SK-N-DZ (cell line): ENCODE measurements at places on chromosomes 11 and 22.

DNA sequence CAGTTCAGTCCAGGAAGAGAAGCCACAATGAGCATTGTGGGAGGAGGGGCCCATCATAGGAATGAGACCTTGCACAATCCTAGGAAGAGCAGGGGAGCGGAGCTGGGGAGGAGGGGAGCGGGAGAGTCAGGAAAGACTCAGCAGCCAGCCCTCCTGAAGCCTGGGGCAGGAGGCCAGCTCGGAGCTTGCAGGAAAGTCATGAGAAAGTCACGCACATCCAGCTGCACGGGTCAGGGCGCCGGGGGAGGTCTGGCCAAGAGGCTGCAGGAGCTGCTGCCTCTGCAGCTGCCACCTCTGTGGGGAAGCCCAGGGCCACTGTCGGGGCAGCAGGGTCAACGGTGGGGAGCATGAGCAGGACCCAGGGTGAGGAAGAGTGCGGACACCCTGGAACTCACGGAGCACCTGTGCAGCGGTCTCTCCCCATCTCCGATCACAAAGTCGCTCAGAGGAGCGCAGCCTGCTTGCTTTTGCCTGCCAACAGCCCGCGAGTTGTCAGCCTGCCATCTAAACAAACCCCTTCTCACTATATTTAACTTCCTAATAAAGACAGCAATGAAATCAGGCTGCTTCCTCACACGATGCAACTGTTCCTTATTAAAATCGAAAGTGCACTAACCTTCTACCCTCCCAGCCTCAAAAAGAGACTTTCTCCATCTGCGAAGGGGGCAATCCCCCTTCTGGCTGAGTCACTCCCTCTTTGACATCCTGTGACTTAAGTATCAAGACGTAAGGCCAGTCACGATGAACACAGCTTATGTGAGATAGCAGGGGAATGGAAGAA lies 52.9 kb upstream of the RTL6 start:
- DNase-seq, result no peak

DNA sequence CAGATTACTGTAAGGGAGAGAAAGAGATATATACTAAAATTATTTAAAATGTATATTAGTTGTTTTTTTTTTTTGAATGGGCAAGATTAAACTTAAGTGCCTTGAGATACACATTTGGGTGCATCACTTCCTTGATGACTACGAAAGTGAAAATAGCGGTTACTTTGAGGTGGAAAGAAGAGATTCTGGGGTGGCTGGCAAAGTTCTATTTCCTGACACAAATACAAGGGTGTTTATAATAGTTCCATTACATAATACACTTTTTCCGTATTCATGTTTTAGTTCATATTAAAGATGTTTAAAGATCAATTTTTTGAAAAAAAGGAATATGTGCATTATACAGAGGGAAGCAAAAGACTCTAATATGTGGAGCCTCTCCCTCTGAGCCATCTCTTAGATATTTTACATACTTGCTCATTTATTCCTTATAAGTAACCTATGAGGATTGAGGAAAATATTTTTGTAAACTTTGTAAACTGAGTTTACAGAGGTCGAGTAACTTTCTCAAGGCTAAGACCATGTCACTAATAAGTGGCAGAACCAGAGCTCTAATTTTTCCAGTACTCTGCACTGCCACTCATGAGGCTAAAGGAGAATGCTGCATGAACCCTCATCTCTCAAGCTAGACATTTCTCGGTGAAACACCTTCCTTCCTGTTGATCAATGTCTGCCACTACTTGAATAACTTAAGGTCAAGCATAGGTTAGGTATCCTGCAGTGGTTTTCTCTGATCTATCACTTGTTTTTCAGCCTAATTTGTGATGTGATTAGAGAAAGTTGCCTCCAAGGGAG lies 58.6 kb downstream of the DDIAS start:
- DNase-seq, result no peak

DNA sequence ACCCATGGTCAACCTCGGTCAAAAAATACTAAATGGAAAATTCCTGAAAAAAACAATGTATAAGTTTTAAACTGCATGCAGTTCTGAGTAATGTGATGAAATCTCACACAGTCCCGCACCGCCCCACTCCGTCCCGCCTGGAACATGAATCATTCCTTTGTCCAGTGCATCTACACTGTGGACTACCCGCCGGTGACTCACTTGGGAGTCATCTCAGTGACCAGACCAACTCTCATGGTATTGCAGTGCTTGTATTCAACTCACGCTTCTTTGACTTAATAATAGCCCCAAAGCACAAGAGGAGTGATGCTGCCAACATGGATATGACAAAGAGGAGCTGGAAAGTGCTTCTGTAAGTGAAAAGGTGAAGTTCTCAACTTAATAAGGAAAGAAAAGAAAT lies 48.8 kb downstream of the ARHGAP32 start:
- no peak for DNase-seq

GRCh38 chr22:31578171-31578570 lies 81.8 kb downstream of the SFI1 start:
- no peak for DNase-seq

DNA sequence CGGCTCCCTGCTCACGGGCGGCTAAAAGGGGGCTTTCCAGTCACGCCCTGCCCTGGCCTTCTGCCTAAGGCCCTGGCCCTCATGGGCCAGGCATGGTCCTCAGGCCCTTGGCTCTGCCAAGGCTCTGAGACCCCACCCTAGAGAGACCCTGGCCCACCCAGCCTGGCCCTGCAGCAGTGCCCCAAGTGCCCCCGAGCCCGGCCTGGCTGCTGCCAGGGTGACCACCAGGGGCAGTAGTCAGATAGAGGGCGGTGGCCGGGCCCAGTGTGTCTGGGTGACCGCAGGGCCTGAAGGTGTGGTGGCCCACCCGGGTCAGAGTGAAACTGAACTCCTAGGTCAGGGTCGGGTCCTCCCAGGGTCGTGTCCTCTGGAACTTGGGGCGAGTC lies 29.4 kb upstream of the CCDC188 start:
- no peak for DNase-seq

GRCh38 chr11:22554221-22554620 lies 71.4 kb downstream of the FANCF start:
- no peak for DNase-seq

GRCh38 chr11:10798330-10798928 lies 10.3 kb downstream of the EIF4G2 start:
- no peak for DNase-seq
